ENCODE measurements at places on chromosomes 1 and 21.
A peak's percentile ranks its signal among the peaks of the same experiment; 100 is the strongest.

DNA sequence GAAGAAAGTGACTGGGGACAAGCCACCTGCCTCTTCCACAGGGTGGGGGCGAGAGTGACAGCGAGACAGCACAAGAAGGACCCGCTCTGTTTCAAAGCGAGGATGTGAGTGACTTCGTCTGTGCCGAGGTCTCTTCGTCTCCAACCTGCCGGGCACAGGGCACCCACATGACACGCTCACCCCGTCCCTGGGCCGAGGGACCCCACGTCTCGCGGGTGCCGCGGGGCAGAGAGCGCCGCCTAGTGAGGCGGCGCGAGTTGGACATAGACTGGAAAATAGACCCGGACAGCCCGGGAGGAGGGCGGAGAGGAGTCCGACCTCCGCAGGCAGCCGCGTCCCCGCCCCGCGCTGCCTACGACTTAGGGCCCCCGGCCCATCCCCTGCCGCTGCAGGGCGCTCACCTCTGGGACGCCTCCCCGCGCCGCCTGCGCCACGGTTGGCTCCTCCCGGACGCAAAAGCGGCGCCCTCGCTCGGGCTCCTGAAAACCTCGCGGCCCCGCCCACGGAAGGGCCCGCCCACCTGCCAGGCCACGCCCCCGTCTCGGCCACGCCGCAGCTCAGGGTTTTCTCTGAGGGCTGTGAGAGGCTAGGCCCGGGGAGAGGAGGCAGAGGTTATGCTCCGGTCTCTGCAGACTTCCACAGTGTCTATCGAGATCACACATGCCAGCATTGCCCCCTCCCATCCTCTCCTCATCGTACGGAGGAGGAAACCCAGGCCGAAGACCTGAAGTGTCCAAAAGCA, at the start of gene TLR5:
TSS of gene TLR5 (minus strand) at position 454 of the 742 bp plus-strand sequence. CDS start 30,217 bp downstream, outside the sequence.
- peak; percentile 87 for DNase-seq

GRCh38 chr1:243558576-243558975, 291.5 kb downstream of the AKT3 start:
- no peak for DNase-seq

- DNase-seq, result no peak
These were observed 30.0 kb downstream of the TENT5C start for GRCh38 chr1:117635805-117636204.

DNA sequence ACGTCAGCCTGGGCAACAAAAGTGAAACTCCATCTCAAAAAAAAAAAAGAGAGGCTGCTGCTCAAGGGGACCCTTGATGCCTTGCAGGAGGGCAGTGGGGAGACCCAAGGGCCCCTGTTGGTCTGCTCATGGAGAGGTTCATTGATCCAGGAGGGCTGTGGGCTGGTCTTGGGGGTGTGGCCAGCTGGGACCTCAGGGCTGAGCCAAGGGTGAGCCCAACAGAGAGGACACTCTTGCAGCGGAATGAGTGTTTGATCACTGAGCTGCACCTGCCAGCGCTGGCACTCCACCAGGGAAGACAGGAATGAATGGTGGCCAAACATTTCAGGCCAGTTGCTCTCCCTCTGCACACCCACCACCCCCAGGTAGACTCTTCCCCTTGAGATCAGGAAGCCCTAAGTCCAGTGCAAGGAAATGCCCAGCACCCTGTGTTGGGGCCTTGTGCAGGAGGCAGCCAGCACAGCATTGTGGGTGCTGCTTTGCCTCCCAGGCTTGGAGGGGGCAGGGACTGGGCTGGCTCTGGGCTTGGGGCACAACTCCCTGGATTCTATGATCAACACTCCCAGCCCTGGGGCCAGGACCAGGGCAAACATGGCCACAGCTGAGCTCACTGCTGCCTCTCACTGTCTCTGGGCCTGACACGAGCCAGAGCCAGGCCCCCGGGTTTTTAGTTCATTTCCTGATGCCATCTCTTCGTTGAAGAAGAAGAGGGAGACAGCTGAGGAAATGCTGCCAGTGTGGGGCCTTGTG, 50.7 kb downstream of the IRF2BP2 start:
- DNase-seq, result no peak

DNA sequence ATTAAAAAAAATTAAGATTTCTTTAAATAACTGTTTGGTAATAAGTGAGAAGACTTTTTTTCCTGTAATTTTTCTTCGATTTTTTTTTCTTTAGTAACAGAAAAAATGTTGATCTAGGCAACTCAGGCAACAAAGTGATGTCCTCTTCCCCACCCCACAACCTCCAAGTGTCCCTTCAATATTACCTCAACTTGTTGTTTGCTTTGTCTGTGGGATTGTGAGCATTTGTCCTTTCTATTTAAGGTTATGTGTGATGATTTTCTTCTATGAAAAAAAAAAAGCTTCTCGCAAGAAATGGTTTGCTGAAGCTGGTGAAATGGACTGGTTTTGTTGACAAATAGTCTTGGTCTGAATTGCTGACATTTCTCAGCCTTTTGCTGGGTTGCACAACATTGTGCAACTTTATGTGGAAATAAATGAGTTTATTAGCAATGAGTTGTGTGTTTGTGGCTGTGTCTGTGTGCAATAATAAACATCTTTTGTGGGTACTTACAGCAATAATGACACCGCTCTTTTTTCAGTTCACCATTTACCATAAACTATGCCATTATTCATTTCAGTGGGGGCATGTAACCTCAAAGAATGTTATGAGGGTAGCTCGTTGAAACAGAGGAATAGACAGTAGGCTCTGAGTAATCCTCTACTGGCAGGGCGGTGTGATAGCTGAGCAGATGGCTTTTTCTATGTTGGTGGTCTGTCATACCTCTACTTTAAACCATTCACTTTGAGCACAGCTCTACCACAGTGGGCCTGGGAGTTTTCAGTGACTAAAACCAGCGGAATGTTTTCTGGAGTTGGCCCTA, 218.4 kb downstream of the HLX start:
- peak; percentile 12 for DNase-seq

DNA sequence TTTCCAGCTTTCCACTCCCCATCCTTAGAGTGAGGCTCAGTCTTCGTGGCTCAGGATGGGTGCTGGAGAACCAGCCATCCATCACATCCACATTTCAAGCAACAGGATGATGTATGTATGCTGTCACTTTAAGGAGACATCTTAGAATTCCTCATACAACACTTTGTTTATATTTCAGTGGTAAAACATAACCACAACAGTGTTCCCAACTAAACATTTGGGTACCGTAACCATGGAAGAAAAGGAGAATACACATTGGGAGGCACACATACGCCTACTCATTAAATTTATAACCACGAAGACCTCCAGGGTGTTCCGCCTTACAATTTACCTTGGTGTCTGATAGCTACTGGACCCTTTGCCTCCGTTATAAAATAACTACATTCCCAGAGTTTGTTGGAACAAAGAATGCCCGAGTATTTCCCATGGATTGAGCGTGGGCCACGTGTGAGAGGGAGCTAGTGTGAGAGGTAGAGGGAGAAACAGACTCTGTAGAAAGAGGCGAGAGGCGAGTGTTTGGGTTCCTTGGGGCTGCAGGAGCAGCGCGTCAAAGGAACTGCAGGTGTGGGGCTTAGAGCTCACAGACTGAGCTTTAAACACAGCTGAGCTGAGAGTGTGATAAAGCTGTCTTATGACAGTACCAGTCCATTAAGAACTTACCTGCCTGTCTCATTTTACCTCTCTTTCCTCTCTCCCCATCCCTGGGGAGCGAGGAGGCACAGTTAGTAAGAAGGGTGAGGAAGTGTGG, 111.5 kb upstream of the USP24 start:
- DNase-seq, result no peak

- no peak for DNase-seq
These were observed 36.9 kb upstream of the NEK7 start for GRCh38 chr1:198119906-198120305.

GRCh38 chr1:186374303-186375151, 526 bp downstream of the TPR start:
- peak; percentile 56 for DNase-seq

DNA sequence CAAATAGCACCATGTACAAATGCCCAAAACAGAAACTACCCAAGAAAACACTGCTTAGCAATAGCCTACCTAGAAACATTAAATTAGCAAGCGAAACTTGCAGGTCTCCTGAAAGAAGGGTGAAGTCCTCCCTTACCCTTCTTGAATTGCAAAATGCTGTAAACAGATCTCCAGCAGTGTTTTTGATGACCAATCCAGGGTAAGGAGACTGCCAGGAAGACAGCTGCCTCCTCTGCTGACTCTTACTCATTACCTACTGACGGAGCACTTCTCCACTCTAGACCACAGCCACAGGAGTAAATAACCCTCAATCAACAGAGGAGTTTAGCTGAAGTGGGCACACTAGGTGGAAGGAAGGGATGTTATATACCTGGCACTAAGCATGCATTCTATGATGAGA, 32.2 kb upstream of the GADD45A start:
- DNase-seq, result peak; percentile 69
